ENCODE measurements at places on chromosomes 16 and 17.

DNA sequence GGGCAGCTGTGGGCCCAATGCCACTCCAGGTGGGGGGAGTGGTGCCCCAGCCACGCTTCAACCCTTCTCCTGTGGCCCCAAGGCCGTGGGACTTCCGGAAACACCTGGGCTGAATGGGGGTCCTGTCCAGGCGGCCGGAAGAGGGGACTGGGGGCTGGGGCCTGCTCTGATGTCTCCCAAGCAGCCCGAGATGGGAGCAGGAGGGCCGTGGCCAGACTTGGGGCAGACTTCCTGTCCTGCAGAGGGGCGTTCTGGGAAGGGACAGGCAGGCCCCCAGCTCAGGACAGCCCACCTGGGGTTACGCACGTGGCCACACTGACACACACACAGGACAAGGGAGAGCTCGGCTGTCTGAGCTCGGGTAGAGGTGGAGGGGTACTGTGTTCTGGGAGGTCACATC lies 5.1 kb downstream of the HSD3B7 start:
- DNase-seq: no peak

DNA sequence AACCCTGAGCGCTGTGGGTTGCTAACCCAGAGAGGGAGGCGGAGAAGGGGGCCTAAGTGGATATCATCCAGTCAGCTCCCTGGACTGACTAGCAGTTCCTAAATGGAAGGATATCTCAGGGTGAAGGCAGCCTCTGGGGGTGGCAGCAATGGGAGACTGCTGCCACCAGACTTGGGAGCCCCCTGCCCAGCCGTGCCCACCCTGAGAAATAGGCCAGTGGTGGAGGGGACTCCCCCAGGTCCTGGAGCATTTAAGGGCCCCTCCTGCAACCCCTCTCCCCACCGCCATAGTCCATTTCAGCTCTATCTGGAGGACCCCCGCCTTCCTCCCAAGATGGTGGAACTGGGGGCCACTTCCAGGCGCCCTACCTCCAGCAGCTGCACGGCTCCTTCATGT lies 8.4 kb downstream of the TSPOAP1 start:
- no peak for DNase-seq

DNA sequence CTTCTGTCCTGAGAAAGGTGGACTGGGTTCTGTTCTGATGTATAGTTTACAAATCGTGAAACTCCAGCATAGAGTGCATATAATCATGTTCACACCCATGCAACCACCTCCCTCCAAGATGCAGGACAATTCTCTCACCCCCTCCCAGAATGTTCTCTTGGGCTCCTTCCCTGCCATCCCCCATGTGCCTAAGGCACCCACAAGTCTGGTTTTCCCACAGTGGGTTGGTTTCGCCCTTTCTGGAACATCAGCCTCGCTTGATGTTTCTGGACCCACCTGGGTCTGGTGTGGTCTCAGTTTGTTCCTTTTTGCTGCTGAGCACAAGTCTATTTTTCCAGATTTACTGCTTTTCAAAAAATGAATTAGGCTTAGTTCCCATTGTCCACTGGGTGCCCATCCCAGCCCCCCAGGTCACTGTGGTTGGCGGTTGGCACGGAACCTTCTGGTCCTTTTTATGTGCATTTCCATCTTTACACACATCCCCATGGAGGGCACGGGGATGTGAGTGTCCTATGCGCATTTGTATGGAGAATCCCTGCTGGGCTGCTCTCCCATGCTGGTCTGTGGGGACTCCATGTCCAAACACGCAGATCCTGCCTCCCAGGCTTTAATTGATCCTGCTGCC lies 19.0 kb downstream of the MAP2K3 start:
- no peak for DNase-seq

- DNase-seq: no peak
Measured at GRCh38 chr17:32569171-32570080, 82.6 kb downstream of the CDK5R1 start.

GRCh38 chr17:77206158-77206956 lies 65.6 kb downstream of the SEC14L1 start:
- DNase-seq: no peak

- no peak for DNase-seq
Measured at GRCh38 chr17:11240041-11240840, 772 bp upstream of the SHISA6 start.

- DNase-seq: no peak
Measured at GRCh38 chr16:84225571-84225970, 14.2 kb downstream of the KCNG4 start.

GRCh38 chr17:51643702-51644490 lies 383.6 kb downstream of the UTP18 start:
- no peak for DNase-seq
